ENCODE measurements at places on chromosomes 4 and X.

GRCh38 chr4:24144381-24144780 is 254.5 kb upstream of the PPARGC1A start:
- no peak for DNase-seq

DNA sequence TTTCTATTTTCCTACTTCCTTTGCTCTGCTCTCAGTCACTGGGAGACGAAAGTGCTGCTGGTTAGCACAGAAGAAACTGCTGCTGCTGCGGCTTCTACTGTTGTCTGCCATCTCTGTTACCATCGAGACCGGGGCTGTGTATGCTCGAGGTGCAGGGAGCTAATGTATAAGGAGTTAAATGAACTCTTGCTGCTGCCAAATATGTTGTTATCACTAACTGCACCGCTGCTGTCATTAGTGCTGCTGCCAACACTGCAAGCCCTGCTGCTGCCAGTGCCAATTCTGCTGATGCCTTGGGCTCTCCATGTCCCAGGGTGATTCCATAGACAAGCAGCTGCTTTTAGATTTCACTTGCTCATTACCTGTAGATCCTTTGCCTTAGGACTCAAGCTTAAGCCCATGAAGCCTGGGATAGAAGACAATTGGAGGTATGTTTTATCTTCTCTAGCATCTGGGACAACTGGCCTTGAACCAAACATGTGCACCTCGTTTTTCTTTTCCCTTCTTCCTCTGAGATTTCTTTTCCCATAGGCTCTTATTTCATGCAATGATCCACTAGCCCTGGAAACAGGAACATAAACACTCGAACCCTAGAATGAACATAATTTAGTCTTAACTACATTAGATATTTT is 107.8 kb downstream of the CCSER1 start:
- no peak for DNase-seq

GRCh38 chr4:89298155-89298554 is 9.4 kb downstream of the GPRIN3 start:
- DNase-seq: no peak

GRCh38 chr4:184392316-184392715 is 82.0 kb downstream of the IRF2 start:
- DNase-seq: no peak

- no peak for DNase-seq
Observed at GRCh38 chr4:78634011-78634664, 82.6 kb downstream of the ANXA3 start.

DNA sequence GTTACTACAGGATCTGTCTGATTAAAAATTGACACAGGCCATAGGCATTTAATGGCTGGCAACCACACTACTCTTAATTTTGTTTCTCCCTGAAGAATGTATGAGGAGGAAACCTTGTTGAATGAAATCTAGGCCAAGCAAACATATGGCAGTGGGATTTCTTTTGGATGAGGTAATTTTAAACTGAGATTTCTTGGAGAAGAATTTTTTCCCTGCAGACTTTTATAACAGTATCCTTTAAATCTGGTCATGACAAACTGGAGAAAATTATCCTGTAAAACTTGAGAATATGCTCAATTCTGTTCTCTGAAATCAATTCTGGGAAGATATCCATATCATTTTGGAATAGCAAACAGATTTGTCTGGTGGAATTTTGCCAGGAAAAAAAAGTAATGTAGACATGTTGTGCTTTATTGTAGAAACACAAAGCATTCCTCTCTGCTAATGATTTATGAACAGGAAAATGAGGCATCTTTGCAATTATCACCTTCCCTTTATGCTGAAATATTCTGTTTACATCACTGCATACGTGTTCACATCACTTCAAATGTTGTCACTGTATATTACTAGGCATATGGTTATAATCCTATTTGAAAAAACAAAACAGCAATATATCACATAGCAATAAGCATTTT is 108.3 kb upstream of the ARSJ start:
- no peak for DNase-seq

DNA sequence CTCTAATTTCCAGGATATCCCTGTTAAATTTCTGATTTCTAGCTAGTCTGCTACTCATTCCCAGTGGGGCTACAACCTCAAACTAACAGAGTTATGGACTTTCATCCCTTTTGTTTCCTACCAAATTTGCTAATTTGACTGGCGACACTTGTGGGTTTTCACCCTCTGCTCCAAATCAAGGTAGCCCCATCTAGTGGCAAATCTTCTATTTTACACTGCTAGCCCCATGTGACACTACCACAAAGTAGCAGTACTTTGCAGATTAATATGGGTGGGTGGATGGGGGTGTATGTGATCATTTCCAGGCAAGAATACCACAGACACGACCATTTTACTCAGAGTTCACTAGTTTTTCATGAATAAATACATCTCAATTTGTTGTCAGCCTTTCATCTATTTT is 150.3 kb downstream of the MSL3 start:
- no peak for DNase-seq

DNA sequence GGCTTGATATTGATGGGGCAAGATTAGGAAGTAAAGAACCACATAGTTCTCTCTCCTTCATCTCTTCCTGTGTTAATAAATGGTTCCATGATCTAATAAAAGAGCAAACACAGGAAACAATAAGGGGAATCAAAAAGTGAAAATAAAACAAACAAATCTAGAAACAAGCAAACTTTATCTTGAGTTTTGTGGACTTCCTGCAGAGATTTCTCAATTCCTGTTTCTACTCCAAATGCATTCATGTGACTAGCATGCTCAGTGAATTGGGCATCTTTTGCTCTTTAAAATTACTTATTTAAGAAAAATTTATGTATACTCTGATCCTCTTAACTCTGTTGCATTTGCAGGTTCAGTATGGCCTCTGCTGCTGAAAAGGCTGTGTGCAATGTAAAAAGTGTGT is 682.0 kb downstream of the KCTD8 start:
- DNase-seq: no peak

DNA sequence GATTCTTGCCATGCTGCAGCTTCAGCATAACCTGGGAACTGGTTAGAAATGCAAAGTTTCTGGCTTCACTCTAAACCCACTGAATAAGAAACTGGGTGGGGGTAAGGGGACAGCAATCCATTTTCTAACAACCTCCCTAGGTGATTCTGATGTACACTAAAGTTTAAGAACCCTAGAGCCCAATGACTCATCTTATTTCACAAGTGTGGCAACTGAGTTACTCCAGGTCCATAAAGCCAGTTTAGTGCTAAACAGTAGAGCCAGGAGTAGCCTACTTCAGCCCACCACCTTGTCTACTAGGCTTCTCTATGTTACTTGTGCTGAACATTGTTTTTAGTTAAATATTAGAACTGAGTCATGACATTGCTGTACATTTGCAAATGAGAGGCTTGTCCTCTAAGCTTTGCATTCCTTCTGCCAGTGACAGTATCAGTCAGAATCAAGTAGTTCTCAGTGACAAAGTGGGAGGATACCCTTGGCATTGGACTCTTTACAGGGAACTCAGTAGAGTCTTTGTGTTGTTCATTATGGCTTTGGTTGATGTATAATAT is 518.0 kb downstream of the RPA4 start:
- DNase-seq: no peak

GRCh38 chr4:26204249-26204825 is 116.5 kb upstream of the RBPJ start:
- DNase-seq: no peak

DNA sequence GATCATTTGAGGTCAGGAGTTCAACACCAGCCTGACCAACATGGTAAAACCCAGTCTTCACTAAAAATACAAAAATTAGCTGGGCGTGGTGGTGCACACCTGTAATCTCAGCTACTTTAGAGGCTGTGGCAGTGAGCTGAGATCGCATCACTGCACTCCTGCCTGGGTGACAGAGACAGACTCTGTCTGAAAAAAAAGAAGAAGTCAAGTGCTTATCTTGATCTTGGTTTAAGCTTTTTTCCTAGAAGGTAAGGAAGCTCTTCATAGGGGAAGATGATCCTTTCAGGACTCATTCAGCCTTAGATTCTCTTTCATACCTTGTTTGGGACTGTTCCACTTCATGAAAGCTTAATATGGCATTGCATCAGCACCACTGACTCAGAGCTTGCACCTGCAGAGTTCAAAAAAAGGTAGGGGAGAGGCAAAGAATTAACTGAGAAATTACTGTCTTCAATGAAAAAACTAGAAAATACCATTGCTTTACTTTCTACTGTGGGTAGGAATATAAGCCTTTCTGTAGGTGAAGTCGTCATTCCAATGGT is 70.8 kb upstream of the EPGN start:
- no peak for DNase-seq

DNA sequence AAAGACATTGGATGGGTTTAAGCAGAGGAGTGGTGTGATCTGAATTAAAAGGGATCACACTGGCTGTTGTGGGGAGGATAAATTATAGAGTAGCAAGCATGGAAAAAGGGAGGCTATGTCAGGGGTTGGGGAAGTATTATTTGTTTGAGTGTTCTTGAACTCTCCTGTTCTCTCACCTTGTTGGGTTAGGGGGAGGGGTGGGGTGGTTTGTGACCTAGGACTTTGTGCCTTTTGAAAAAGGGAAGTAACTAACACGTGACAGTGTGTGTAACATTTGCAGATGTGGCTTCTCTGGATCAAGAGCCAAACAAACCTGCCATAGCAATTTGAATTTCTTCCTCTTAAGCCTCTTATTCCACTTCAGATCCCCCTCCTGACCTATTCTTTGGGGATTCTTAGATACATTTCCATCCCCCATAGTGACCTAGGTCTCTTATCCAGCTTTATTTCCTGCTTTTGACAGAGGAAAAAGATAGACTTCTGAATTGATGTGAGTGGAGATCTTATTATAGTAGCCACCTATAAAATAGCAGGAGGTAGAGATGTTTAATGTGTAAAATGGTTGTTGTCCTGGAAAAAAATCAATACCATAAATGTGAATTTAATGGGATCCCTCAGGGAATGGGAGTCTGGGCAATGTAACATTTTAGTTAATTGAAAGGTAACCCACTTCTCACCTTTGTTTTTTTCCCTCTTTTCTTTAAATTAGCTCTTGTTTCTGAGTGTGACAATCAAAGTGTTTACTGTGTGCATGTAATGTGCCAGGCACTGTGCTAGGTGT is 120.4 kb downstream of the CT47B1 start:
- DNase-seq: no peak

- peak; percentile 53 for DNase-seq
Observed at GRCh38 chrX:63784902-63785707, at the start of gene ARHGEF9. TSS of gene ARHGEF9 (minus strand) at chrX:63785214. CDS start at chrX:63785145, 69 bp downstream.

DNA sequence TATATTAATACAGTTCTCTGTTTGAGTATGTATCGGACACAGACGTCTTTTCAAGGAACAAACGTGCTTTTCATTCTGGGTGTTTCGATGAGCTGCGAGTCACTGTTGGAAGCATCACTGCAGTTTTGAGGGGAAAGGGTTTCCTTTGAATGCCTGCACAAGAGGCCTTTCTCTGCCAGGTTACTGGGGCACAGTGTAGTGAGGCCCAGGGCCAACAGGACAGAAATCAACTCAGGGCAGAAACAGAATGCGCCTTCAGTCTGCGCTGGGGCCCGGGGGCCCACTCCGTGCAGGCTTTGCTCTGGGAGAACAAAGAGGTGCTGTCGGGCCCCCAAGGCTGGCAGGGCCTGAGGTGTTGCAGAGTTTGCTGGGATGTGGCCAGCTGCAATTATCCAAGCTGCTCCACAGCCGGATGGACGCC is 2.3 kb upstream of the PPP2R3B start:
- DNase-seq: no peak

DNA sequence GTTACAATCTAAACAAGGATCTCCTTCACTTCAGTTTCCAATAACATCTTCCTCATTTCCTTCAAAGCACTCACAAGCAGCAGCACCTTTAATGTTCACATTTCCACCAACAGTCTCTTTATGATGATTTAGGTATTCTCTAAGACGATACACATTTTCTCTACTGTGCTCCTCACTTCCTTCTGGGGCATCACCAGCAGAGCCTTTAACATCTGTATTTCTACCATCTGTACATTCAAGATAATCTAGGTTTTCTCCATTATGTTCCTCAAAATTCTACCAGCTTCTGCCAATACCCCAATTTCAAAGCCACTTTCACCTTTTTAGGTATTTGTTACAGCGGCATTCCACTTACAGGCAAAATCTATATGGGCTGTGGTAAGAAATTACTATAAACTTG is 80.6 kb downstream of the FBXW7 start:
- DNase-seq: no peak

- no peak for DNase-seq
Observed at GRCh38 chr4:121923306-121923705, 28.6 kb downstream of the TRPC3 start.

- no peak for DNase-seq
Observed at GRCh38 chrX:73182502-73183114, 32.0 kb downstream of the NAP1L2 start.

DNA sequence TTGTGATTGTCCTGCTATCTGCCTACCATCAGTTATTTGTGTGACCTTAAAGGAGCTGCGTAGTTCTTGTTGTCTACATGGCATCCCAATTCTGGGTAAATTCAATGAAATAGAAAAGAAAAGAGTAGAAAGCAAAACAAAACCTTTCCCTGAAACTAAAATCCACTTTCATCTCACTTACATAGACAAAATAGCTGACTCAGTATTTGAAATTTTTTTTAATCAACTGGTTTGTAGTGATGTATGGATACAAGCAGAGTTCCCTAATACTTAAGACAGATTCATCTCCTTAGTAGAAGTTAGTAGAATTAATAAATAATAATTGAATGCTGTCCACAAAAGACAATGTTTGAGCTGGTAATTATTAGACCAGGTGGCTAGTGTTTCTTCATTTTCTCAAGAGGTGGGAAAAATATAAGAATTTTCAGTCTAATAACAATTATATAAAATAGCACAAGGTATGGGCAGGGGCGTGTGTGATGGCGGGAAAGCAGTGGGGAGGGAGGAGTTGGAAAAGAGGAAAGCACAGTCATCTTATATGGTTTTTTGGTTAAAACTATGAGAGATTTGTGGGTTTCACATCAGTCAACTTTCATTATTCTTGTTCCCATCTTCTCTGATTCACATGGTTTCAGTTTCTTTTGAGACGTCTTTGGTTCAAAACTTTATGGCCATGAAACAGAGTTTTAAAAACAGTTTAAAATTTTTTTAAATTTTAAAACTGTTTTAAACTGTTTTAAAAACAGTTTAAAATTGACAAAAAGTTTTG is 275.2 kb downstream of the SPRY1 start:
- DNase-seq: no peak

DNA sequence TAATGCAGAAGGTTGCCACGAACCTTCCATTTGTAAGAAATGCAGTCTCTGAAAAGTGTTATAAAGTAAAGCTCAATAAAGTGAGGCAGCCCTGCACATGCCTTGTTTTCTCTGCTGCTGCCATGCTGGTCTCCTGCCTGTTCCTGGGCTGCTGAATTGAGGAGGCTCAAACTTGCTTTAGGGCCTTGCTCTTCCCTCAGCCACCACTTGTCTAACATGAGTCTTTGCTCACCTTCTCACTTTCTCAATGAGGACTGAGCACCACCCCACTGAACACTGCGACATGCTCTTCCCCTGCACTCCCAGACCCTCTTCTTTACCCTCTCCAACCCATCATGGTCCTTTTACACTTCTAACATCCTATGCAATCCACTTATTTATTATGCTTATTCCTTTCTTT is 25.2 kb upstream of the MFAP3L start:
- DNase-seq: no peak

GRCh38 chr4:118682928-118683327 is 2.3 kb upstream of the METTL14 start:
- no peak for DNase-seq

GRCh38 chrX:107448998-107449835 is at the start of gene FRMPD3:
TSS of gene FRMPD3 (plus strand) at chrX:107449652. CDS start at chrX:107526589, 76,937 bp downstream.
- no peak for DNase-seq

- DNase-seq: no peak
Observed at GRCh38 chr4:83569987-83570386, 34.1 kb downstream of the GPAT3 start.

- DNase-seq: no peak
Observed at GRCh38 chr4:77921701-77922100, 59.1 kb downstream of the MRPL1 start.

- DNase-seq: no peak
Observed at GRCh38 chrX:131264053-131264452, 25.1 kb downstream of the IGSF1 start.
